Anterior cingulate cortex (tissue), 58 donors: ENCODE measurements at places on chromosomes 7 and 10.

DNA sequence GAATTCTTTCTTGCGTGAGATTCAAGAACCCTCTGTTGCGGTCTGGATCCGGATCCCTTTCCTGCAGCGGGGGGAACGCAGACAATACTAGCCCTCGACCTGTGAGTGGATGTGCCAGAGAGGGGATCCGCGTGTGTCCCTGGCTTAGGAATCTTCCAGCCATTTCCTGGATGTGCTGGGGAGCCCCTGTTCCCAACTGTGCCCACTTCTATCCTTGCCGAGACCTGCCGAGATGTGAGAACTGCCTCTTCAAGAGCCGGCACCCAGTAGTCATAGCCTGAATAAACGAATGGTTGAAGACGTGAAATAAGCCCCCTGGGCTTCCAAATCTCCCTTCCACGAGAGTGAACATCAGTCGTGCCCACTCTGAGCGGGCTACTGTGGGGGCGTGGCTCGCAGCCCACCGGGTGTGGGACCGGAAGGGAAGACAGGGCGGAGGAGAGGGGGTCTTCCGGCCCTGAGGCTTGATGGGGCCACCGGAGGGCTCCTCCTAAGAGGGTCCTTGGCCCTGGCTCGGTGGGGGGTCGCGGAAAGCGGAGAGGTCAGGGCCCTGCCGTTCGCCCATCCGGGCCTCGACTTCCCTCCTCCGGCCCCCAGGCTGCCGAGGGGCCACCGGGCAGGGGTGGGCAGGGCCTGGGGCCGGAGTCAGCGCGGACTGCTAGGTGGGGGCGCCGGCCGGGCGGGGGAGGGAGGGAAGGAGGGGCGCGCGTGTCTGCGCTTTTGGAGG, 1.3 kb upstream of the CCDC136 start:
- no peak for DNase-seq

GRCh38 chr10:121085367-121085766, 234.2 kb downstream of the WDR11 start:
- peak; percentile 47 for DNase-seq

DNA sequence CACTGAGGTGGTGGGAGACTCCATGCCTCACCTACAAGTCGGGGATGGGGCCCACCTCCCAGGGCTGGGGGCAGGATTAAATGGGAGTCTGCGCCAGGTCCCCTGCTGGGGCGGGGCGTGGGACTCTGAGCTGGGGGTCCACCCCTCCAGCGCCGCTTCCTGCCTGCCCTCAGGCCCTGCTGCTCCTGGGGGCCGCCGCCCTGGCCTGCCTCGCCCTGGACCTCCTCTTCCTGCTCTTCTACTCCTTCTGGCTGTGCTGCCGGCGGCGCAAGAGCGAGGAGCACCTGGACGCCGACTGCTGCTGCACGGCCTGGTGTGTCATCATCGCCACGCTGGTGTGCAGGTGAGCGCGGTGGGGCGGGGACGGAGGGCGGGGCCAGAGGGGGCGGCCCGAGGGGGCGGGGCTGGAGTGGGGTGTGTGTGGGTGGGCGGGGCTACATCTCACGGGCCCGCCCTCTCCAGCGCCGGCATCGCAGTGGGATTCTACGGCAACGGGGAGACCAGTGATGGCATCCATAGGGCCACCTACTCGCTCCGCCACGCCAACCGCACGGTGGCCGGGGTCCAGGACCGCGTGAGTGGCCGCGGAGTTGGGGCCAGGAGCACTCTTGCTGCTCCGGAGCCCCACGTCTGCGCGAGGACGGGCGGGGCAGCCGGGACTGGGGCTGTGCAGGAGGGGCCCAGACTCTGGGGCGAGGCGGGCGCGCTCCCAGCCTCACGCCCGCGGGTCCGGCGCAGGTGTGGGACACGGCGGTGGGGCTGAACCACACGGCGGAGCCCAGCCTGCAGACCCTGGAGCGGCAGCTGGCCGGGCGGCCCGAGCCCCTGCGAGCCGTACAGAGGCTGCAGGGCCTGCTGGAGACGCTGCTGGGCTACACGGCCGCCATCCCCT, 15.1 kb downstream of the TTYH3 start:
- no peak for DNase-seq

GRCh38 chr7:153190452-153190851, 430.9 kb downstream of the ACTR3B start:
- DNase-seq = no peak

- no peak for DNase-seq
Measured at GRCh38 chr10:15236340-15236739, 67.8 kb upstream of the NMT2 start.

GRCh38 chr7:146296028-146296427, 179.4 kb downstream of the CNTNAP2 start:
- no peak for DNase-seq

- DNase-seq = no peak
Measured at GRCh38 chr10:81784111-81784597, 90.8 kb upstream of the NRG3 start.

GRCh38 chr7:603152-603951, 83.7 kb upstream of the PDGFA start:
- no peak for DNase-seq

DNA sequence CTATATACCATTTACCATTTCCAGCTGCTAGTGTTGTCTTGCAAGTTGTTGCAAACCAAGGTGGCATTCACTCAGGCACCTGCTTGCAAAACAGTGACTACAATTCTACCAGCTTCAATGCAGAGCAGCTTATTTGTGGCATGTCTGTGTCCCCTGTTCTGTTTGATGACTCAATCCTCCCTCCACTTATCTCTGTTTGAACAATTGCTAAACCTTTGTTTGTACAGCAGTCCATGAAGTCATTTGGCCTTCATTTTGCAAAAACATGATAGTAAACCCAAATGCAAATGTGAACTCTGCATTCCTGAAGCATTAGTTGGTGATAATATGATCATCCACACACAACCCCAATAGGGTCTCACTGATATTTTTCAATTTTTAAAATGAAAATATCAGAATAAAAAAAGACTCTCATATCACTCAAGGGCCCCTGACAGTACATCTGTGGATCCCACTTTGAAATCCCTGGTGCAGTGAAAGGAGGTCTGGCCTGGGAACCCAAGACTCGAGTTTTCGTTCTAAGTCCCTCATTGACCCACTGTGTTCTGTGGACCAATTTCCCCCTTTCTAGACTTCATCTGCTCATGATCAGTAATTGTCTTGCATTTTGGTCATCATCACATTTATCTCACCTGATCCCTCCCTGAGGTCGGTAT, 425.4 kb downstream of the RPS24 start:
- no peak for DNase-seq

DNA sequence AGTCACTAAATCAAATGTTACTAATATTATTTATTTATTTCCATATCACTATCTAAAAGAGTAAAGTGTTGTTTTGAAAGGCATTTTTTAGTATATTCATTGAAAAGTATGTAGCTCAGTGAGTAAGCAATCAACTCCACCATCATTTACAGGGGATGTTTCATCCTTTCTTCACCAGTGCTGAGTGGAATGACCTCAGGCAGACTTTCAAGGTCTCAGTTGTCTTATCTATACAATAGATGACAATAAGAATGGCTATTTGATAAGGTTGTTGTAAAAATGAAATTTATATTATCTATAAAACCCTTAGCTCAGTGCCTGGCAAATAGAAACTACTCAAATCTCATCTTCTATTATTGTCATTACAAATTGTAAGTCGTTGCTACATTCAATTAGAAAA, 204.3 kb upstream of the CSTF2T start:
- DNase-seq = no peak

DNA sequence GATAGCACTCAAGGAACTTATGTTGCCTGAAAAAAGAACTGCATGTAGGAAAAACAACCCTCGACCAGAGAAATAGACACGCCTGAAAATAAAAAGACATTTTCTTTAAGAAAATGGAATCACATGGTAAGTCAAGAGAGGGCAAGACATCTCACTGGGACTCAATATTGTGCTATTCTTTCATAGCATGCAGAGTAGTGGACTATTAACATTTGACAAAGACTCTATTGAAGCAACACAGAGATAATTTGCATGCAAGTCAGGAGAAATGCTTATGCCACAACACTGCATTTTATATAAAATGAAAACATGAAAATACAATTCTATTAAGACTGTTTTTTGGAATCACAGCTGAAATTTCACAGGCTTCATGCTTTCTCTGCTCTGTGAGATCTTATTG, 77.9 kb upstream of the RHOBTB1 start:
- DNase-seq = no peak

GRCh38 chr10:103373544-103373943, 5.8 kb downstream of the TAF5 start:
- no peak for DNase-seq

DNA sequence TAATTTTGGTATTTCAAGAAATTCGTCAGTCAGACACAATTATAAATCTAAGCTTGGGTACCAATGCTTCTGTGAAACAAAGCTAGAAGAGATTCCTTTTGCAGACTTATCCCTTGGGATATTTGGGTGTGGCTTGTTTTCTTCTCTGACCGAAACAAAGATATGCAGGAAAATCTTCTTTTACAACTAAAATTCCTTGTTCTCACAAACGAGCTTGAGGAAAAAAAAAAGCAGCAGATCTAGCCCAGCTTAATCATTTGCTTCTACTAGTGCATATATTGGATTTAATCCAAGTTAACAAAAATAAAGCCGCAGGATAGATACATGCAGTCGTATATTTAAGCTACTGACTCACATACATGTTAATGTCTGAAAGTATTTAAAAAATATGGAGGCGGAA, 104.2 kb downstream of the PRTFDC1 start:
- DNase-seq = no peak

- DNase-seq = no peak
Measured at GRCh38 chr10:125149036-125149679, 11.2 kb downstream of the CTBP2 start.

DNA sequence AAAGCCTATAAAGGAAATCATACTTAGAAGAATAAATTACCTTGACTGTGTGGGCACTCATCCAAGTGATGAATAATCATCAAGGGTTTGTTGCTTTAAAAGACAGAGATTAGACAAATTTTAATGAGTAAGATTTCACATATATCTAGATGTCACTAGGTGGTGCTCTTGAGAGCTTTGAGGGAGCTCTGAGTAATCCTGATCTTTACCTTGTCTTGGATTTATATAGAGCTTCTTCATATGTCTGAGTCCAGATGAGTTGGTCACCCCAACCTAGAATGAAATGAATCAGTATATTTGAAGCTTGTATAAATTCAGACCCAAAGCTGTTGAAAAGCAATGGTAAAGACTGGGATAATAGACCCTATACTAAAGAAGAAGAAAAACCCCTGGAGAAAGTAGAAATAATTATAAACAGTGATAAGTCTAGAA, 3.7 kb downstream of the AGR2 start:
- no peak for DNase-seq

- no peak for DNase-seq
Measured at GRCh38 chr10:71845410-71846405, 5.3 kb downstream of the PSAP start.

DNA sequence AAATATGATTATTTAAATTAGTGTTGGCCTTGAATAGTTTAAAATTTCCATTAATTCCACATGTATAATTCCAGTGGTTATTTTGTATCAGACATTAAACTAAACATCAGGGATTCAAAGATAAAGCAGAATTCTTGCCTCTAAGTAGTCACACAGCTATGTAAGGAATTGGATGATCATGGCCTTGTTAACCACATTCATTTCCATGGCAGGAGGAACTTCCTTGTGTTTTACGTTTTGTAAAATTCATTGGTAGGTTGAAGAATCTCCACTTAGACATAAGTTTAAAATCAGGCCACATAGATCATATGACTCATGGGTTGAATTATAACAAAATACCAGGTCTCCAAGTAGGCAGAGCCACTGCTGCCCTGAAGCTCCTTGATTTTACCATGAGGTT, 289.7 kb downstream of the PLXDC2 start:
- DNase-seq = no peak

- DNase-seq = no peak
Measured at GRCh38 chr10:78335371-78335690, 301.7 kb downstream of the RPS24 start.

- no peak for DNase-seq
Measured at GRCh38 chr10:111277661-111278060, 200.8 kb downstream of the ADRA2A start.

GRCh38 chr7:37391791-37392672, 56.6 kb downstream of the ELMO1 start:
- DNase-seq = no peak

DNA sequence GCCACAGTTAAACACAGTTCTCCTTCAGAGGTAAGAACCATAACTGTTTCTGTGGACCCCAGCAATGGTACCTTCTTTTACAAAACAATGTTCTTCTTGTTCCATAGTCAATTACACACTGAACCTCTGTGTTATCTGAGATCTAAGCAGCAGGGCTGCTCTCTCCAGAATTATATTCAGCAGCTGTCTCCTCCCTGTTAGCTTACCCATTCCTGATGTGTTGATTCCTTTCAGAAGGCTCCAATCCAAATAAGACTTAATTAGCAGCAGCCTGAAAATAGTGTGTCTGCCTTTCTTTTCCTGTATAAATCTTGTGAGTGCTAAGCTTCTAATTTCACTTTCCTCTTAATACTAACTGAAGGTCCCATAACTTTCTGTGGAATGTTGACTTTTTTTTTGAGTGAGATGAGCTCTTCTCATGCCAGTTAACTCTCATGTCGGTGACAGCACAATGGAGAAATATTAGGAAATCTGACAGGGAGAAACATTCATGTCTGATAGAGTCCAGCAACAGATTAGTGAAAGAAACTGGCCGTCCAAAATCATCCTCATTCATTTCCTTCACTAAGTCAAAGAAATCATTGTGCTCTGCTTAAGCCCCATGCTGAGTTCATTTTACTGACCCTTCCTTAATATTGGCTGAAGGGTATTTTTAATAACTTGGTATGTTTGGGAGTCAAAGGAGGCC, 226.5 kb downstream of the PRKG1 start:
- no peak for DNase-seq

DNA sequence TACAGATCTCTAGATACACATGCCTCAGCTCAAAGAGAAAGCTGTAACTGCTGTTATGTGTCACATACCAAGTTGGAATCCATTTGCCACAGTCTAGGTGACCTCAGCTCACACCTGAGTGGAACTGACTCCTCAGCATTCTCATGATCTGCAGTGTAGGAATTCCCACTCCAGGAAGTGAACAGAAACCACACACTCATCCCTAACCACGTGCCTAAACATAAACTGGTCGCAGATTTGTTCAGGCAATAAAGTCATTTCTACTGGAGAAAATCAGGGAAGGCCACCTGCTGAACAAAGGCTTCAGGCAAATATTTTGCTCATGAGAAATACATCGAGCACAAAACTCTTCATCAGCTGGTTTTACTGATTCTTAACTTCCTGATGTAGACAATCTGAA, 23.0 kb upstream of the ZMYND11 start:
- no peak for DNase-seq

GRCh38 chr10:49412571-49412970, 16.7 kb upstream of the DRGX start:
- DNase-seq = no peak

GRCh38 chr10:79209340-79209739, 137.9 kb upstream of the PPIF start:
- DNase-seq = no peak

GRCh38 chr7:128053023-128053422, 21.8 kb upstream of the LRRC4 start:
- no peak for DNase-seq

- no peak for DNase-seq
Measured at GRCh38 chr7:82194016-82194643, 249.4 kb downstream of the CACNA2D1 start.

GRCh38 chr7:129225931-129226572, 1.2 kb downstream of the AHCYL2 start:
- no peak for DNase-seq

- no peak for DNase-seq
Measured at GRCh38 chr7:70553364-70553763, 578.6 kb upstream of the GALNT17 start.
